Nephron progenitor cell (in vitro differentiated cells): ENCODE measurements at places on chromosomes 7 and 10.
A peak's percentile ranks its signal among the peaks of the same experiment; 100 is the strongest.

GRCh38 chr7:136138991-136139390 lies 161.8 kb upstream of the MTPN start:
- no peak for DNase-seq

- no peak for DNase-seq
Measured at GRCh38 chr7:147968046-147968610, 622.4 kb upstream of the C7orf33 start.

DNA sequence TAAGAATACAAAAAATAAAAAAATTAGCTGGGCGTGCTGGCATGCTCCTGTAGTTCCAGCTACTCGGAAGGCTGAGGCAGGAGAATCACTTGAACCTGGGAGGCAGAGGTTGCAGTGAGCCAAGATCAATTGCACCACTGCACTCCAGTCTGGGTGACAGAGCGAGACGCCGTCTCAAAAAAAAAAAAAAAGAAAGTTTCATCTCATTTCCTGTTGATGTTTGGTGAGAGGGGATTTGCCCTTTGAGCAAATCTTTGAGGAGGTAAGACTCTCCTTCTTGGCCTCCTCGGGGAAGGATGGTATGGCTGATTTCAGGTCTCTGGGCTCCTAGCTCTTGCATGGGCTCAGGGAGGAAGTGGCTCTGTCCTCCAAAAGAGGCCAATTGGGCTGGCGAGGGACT lies 3.6 kb upstream of the GRID2IP start:
- DNase-seq: no peak

- no peak for DNase-seq
Measured at GRCh38 chr7:47308808-47309207, 273.1 kb downstream of the TNS3 start.

- no peak for DNase-seq
Measured at GRCh38 chr10:129790715-129791446, 173.2 kb downstream of the EBF3 start.

- no peak for DNase-seq
Measured at GRCh38 chr7:85102813-85103350, 84.0 kb downstream of the SEMA3D start.

GRCh38 chr7:108613147-108613948 lies 43.7 kb downstream of the DNAJB9 start:
- peak; percentile 8 for DNase-seq

- peak; percentile 38 for DNase-seq
Measured at GRCh38 chr7:69678494-69679187, 80.4 kb downstream of the AUTS2 start.

- DNase-seq: no peak
Measured at GRCh38 chr7:127578711-127579275, 6.6 kb downstream of the GCC1 start.

- DNase-seq: no peak
Measured at GRCh38 chr10:132097609-132098377, 32.0 kb downstream of the JAKMIP3 start.

DNA sequence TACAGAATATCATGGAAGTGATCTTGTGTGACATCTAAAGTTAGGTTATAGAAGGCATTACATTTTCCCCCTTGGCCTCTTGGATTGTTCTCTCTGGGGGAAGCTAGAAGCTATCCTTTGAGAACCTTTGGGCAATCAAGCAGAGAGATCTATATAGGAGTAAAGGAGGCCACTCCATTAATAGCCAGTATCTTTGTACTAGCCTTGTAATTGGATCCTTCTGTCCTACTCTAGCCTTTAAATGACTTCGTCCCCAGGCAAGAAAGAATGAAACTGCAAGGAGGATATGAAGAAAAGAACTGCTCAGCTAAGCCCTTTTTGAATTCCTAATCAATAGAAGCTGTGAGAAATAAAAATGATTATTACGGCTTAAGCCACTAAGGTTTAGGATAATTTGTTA lies 230.9 kb downstream of the AGMO start:
- DNase-seq: no peak

DNA sequence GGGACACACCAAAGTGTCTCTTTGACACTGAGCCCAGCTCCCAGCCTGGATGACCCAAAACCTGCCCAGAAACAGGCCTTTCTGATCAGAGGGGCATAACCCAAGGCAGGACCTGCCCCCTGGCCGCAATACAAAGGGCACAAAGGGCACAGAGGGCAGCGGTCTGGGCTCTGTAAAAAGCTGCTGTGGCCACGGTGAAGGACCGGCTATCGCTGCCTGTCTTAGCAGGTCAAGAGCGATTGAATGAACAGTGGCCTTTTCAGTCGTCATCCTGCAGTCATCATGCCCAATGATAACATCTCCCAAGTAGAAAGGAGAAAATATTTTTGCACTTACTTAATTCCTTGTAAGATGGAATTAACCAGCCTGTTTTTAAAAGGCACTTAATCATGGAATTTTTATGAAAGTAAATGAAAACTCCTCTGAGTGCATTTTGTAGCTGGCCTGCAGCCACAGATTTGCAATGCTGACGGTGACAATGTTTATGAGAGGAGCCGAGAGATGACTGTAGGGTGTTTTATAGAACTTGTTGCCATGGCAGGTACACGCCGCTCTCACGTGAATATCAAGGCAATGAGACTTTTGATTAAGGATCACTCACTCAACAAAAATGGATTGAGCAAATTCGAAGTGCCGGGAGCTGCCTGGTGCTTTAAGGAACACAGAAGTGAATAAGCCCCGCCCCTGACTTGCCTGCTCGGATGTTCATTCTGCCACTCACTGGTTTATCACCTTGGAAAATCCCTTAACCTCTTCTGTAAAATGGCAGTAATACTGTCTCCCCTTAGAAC lies 47.3 kb upstream of the BHLHA15 start:
- no peak for DNase-seq

- no peak for DNase-seq
Measured at GRCh38 chr7:47624689-47625088, 42.8 kb upstream of the TNS3 start.

DNA sequence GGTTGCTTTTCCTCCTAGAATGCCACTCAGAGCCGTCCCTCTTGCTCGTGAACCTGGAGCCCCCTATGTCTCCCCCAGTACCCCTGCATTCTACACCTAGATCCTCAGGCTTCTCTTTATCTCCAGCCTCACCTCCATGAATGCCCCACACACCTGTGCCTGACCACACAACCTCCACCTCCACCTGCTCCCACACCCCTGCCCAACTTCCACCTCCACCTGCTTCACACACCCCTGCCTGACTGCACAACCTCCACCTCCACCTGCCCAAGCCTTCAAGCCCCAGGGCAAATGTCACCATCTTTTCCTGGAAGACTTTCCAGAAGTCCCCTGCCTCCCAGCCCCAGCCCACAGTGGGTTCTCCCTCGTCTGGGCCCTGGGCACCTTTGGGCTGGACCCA lies 6.9 kb upstream of the LFNG start:
- no peak for DNase-seq

DNA sequence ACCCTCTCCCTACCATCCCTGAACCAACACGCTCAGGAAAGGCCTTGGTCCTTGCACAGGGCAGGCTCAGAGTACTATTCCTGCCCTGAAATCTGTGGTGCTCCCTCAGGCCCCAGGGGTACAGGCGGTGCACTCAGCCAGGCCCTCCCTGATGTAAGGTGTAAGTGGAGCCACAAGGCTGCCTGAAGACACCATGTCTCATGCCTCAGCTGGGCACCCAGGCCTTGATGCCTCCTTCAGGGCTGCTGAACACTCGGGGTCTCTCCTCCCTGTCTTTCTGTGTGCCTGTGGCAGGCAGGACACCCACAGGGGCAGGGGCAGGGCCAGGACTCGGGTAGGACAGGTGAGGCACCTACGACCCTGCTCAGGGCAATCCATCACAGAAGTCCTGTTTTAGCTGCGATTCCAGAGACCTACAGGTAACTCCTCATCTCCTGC lies 22.9 kb upstream of the ANTXRL start:
- no peak for DNase-seq

DNA sequence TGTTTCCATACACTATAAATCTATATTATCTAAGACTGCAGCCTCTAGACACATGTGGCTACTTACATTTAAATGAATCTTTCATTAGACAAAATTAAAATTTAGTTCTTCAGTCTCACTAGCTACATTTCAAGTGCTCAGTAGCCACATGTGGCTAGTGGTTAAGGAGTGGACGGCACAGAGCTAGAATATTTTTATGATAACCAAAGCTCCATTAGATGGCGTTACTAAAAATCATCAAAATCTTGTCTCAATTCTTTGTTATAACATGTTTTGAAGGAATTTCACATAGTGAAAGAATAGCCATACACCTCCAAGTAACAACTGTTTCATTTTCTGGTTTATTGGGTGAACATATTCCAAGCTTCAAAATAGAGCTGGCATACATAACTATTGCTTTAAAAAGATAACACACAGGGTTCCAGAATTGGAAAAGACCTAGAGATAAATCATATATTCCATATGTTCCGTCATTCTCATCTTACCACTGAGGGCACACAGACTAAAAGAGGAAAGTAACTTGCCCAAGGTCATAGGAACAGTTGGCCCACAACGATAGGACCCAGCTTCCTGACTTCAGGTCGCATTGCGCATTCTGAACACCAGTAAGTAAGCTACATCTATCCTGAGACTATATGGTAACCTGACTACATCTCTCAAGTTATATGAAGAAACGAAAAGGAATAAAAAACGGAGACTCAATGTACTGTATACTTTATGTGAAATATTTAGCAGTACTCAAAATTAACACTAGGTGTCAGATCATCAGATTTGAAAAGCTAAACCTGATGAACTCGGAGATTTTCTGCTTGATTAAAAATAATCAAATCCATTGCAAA lies 66.6 kb downstream of the CAV1 start:
- no peak for DNase-seq

DNA sequence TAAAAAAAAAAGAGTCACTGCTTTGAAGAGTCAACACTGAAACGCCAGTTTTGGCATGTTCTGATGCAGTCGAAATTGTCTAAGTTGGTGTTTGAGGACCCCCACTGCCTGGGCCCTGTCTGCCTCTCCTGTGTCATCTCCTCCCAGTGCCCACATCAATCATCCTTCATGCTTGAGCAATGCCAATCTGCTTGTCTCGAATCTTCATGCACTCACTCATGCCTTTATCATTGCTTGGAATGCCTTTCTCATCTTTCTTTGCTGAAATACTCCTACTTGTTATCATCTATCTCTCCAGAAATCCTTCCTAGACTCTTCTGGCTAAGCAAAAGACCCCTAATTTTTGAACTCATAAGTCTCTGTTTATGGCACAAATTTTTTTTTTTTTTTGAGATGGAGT lies 42.1 kb upstream of the PLPP4 start:
- DNase-seq: no peak

DNA sequence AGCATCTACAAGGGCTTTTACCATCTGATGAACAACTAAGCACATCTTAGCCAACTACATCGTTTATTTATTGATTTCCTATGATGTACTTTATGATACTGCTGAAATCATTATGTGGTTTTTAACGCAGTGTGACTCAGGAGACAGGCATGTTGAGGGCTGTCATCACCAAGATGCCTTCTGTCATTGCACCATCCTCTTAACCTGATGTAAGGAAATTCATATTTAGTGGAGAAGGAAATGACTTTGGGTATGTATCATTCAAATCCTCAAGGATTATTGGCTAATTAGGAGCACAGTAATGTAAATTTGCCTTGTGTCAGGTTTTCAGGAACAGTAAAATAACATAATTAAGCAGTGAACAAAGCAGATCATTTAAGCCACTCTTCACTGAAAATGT lies 138.5 kb upstream of the MGMT start:
- no peak for DNase-seq

DNA sequence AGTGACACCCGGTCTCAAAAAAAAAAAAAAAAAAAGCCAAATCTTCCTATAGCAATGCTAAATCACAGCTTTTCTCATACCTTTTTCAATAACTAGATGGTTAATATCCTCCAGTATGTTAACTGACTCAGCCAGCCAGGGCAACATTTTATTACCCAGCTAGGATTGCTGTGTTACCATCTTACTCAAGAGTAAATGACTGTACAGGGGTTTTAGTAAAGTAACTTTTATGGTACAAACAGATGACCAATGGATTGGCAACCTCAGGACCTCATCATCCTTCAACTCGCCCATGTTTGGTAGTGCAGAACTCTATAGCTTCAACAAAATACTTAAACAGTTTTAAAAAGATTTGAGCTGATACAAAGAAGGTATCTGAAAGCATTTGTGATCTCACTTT lies 59.5 kb downstream of the HBP1 start:
- no peak for DNase-seq

- DNase-seq: peak; percentile 91
Measured at GRCh38 chr7:101542527-101543241, 86.4 kb downstream of the MYL10 start.

GRCh38 chr10:109915566-109915965 lies 7.7 kb downstream of the XPNPEP1 start:
- no peak for DNase-seq

DNA sequence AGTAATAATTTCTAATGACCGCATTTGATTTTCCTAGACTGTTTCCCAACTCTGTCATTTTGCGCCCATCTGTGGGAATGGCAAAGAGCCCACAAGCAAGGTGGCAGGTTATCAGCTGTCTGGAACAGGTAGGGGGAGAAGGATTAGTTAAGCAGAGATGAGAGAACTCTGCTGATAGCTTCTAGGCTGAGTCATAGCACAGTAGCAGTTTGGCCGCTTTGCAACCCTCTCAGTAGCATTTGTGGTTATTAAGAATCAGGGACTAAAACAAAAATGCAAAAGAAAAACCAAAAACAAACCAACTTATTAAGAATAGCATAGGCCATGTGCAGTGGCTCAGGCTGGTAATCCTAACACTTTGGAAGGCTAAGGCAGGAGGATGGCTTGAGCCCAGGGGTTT lies 602.7 kb upstream of the SORCS1 start:
- DNase-seq: no peak

DNA sequence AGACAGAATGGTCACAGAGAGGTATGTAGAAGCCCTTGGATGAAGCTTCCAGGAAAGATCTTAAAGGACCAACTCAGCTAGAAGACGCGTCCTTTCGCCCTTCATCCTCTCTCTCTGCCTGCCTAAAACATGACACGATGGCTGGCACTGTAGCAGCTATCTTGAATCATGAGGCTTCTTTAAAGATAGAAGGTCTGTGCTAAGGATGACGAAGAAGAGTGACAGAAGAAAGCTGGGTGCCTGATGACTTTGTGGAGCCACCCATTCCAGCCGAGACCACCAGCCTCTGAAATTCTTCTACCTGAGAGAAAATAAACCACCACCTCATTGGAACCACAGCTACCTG lies 25.5 kb downstream of the WDR86 start:
- no peak for DNase-seq

DNA sequence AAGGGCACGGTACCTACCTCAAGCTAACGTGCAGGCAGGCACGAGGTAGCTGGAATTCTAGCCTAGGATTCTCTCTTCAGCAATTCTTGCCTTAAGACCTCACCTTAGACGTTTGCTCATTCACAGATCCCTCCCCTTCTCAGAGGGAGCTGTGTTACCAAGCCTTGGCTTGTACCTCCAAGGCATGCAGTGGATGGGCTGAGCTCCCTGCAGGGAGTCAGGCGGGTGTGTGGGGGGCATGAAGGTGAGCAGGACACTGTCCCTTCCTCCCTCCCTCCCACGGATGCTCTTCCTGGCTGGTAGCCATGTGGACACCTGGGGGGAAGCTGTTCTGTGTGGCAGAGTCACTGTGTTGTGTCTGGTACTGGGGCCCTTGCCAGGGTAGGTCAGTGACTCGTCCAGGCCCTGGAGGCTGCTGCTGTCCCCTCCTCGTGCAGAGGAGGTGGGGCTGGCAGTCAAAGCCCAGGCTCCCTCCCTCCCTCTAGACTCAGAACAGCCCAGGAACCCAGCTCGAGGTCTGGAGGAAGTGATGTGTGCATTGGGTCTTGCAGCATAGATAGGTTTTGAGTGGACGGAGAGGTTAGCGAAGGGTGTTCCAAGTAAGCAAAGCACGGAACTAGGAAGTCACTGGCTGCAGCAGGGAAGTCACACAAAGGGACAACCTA lies 222.2 kb upstream of the SH2B2 start:
- no peak for DNase-seq

GRCh38 chr10:131177431-131178327 lies 133.8 kb downstream of the TCERG1L start:
- no peak for DNase-seq
